ENCODE measurements at places on chromosomes 1 and 21.

DNA sequence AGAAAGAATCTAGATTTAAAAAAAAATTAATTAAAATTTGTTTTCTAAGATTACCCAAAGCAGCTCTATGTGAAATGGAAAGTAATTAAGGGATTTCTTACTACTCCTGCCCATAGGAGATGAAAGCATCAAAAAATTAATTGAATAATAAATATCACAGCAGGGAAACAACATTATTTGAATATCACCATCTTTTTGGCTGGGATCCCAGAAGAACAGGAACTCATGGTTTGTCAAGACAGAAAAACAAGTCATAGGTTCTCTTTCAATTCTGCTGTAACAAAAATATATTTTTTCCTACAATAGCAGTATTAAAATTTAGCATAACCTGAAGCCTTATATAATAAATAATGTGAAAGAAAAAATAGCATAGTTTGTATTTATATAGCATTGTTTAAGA, 1713.4 kb downstream of the NCAM2 start:
- no peak for DNase-seq

GRCh38 chr1:231446138-231446537, 24.1 kb upstream of the EGLN1 start:
- DNase-seq: peak; percentile 74

DNA sequence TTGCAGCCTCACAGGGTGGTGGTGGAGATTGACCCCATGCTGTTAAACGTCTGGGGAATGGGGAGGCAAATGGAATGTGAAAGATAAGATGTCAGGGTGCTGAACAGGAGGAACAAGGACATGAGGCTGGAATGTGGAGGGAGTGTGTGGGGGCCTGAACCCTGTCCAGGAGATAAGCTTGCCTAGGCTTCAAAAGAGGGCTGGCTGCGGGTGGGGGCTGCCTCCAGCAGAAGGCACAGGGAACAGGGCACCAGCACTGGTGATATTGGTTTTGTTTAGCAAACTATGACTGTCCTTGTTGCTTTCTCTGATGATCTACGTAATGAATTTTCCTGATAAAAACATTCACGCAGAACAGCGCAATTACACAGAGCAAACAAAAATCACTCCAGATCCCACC, 52.4 kb upstream of the LRP8 start:
- DNase-seq: no peak

DNA sequence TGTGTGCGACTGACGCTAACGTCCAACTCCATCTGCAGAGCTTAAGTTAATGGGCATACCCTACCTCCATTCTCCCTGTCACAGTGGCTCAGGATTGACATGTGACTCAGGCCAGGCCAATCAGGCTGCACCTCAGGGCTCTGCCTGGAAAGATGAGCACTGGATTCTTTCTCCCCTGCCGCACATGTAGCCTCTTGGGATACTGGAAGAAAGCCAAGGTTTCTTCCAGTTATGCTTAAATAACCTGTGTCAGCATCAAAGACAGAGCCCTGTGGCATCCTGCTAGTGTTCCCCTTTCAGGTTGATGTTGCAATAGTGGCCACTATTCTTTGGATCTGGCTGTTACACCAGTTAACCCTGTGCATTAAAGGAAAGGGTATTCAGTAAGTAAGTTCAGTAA, 55.0 kb upstream of the SYT6 start:
- no peak for DNase-seq

GRCh38 chr1:12591267-12591938, 26.6 kb downstream of the DHRS3 start:
- DNase-seq: peak; percentile 87

DNA sequence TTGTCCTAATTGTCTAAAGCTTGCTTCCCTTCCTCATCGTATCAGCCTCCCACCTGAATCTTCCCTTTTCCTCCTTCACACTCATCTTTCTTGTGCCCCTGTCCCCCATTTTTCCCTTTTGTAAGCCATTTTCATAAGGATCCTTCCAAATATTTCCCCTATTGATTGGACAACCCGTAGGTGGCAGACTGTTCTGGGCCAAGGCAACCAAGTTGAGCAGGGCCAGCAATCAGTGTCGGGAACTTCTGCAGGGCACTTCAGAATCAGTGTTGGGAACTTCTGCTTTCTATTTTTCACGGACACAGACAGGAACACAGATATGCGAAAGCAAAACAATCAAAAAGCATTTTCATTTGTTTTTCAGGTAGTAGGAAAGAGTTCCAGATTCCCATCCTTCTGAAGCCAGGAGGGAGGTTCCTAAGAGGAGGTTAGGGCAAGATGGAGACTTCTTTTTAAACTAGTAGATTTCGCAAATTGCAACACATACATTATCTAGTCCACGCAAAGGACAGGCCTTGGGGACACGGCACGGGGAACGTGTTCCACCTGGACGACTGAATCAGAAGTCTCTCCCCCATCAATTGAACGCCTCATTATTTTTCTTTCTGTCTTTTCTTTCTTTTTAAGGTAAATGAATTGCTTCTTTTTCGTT, 691 bp upstream of the MPZL1 start:
- peak; percentile 70 for DNase-seq

GRCh38 chr21:36753556-36753955, 54.6 kb downstream of the SIM2 start:
- DNase-seq: peak; percentile 71

- no peak for DNase-seq
These were observed at the start of gene MSH4 for GRCh38 chr1:75796376-75797272. Gene MSH4 (plus strand): TSS chr1:75796882. CDS start chr1:75796986, 104 bp downstream.

DNA sequence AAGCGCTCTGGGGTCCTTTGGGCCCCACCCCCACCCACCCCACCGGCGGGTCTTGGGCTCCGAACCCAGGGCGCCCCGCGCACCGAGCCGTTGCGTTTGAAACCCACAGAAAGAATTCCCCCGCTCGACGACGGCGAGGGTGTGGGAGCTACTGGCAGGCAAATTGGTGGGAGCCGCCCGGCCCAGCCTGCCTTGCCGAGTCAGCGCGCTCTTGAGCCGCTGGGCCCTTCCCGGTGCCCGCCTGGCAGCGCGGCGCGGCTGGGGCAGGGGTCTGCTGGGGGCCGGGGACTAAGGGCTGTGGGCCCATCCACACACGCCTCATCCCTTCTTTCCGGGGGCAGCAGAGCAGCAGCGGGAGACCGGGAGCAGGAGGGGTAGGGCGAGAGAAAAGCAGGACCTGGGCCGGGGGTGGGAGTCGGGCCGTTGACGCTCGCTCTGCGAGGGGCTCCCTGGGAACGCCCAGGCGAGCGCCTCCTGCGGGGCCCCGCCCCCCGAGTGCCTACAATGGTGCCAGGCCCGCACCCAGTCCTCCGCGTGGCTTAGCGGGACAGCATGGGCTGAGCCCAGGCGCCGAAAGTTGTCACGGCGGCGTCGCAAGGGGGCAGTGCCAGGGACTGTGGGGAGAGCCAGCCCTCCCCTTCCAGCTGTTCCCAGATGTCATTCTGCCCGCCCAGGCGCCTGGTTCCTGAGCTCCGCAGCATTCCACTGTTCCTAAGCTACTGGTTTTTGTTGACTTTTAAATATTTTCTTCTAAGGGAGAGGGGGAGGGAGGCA, at the start of gene C1orf94:
Gene C1orf94, plus strand, starts transcription at position 78 of the 774 bp plus-strand sequence. CDS start 883 bp downstream, outside the sequence.
- no peak for DNase-seq

- DNase-seq: no peak
These were observed 153.7 kb downstream of the HHIPL2 start for GRCh38 chr1:222394224-222394623.

GRCh38 chr21:37866027-37866426, 50.2 kb downstream of the KCNJ6 start:
- DNase-seq: no peak

DNA sequence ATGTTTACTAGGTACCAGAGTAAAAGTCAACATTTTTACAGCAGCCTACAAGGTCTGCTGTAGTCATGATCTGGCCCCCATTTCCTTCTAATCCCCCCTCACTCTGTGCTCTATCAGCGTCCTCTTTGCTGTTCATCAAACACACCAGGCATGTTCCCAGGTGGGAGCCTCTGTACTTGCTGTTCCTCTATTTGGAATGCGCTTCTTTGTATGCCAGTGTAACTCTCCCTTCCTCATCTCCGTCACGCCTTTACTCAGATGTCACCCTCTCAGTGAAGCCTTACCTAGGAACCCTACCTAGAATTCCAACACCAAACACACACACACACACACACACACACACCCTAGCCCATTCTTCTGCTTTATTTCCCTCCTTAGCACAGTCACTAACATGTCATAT, 21.0 kb downstream of the TP53BP2 start:
- no peak for DNase-seq

- DNase-seq: no peak
These were observed 5.5 kb upstream of the MMP23B start for GRCh38 chr1:1626207-1627141.
